ENCODE measurements at places on chromosomes 2 and 18. TPM values are rescaled to one million over a fixed set of nuclear protein-coding genes. Genes with fewer than 3 reads are reported as not detected.

Gene TCF7L1
- total RNA-seq = 21.1 TPM

Gene POTEJ
- total RNA-seq = not detected

Gene SERPINB3
- not detected for total RNA-seq

Gene ALLC
- total RNA-seq = not detected

Gene GAREM2
- total RNA-seq = 1.9 TPM

Gene CRYGD
- total RNA-seq = not detected

Gene MC4R
- total RNA-seq = not detected

DNA sequence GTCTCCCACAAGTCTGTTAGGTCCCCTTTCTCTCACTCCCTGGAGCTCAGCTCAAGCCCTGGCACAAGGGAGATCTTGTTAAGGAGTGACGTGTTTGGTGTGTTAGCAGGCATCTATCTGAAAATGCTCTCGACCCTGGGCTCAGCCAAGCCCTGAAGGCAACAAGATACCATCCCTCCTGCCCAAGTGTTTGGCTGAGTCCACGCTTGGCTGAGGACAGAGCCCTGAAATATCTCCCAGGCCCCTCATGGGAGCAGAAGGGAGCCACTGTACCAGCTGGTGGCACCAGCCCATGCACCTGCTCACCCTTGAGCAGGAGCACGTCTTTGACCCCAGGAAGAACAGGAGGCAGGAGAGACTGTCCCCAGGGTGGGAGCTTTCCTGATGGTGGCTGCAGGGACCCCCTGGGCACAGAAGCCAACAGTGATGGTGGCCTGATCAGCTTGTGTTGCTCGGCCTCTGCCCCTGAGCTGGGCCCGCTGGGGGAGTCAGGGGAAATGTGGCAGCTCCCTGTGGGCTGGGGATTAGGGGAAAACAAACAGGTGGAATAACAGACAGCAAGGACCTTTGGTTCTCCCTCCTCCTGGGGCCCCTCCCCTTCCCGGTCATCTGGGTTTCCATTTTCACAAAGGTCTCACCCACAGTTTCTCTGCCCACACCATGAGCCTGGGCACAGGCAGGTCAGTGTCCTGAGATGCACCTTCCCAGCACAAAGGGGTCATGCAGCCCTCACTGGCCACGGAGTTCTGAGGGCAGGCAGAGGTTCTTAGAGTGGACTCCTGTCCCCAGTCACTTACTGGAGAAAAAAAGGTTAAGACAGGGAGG is 91.6 kb downstream of the RHOB start:
- no peaks in the 10 kb centered on the region for H3K4me1 ChIP-seq
- no peak for DNase-seq
- H3K4me3 ChIP-seq = no peak overlapping the region
- H3K36me3 ChIP-seq = no peaks in the 10 kb centered on the region
- H3K27ac ChIP-seq = no peak overlapping the region

GRCh38 chr2:180268006-180268405 is 260.9 kb upstream of the CWC22 start:
- H3K4me1 ChIP-seq = no peaks in the 10 kb centered on the region
- no peaks in the 10 kb centered on the region for H3K36me3 ChIP-seq
- no peak overlapping the region for H3K4me3 ChIP-seq
- DNase-seq = no peak
- no peak overlapping the region for H3K27ac ChIP-seq
- no peaks in the 10 kb centered on the region for H3K27me3 ChIP-seq

GRCh38 chr2:10824191-10824590 is 11.6 kb upstream of the PDIA6 start:
- no peaks in the 10 kb centered on the region for H3K4me1 ChIP-seq
- no peak overlapping the region for H3K27ac ChIP-seq
- no peaks in the 10 kb centered on the region for H3K36me3 ChIP-seq
- DNase-seq = no peak
- H3K27me3 ChIP-seq = peaks cover under 1% of the 10 kb centered on the region

DNA sequence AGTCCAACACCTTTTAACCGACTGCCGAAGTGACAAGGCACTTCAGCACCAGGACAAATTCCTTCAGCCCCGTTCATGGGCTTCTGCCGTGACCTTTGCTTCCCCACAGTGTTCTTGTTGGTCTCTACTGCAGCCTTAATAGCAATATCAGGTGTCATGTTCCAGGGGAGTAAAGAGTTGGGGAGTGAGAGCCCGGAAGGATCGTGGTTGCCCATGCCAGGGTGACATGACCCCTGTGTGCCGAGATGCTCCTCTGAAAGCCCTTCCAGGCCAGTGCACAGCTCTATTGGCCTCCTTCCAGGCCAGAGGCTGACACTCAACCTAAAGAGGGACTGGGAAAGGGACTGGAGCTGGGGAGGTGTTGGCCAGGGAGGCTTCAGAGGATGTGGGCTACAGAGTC is 279.2 kb downstream of the CYRIA start:
- no peak overlapping the region for H3K4me3 ChIP-seq
- no peak for DNase-seq
- H3K4me1 ChIP-seq = no peaks in the 10 kb centered on the region
- no peaks in the 10 kb centered on the region for H3K36me3 ChIP-seq
- H3K27ac ChIP-seq = no peak overlapping the region

DNA sequence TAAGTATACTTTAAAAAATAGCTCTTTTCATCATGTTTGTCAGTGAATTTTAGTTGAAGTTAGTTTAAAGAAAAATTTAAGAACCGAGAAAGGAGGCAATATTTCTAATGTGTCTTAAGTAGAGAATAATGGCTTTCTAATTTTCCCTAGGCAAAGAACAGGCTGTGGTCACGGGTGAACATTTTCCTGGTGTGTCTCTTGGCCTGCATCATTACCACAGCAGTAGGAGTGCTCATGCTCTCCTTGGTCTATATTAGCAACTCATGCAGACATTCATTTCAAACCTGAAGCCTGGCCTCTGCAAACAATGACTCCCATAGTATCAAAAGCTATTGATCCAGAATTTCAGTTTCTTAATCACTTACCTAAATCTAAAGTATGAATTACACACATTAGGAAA is 57.4 kb downstream of the C18orf54 start:
- no peaks in the 10 kb centered on the region for H3K36me3 ChIP-seq
- DNase-seq = no peak
- H3K4me3 ChIP-seq = no peak overlapping the region
- no peak overlapping the region for H3K27ac ChIP-seq

GRCh38 chr18:31819106-31819924 is 58.6 kb upstream of the SLC25A52 start:
- H3K27me3 ChIP-seq = no peaks in the 10 kb centered on the region
- no peaks in the 10 kb centered on the region for H3K4me1 ChIP-seq
- no peaks in the 10 kb centered on the region for H3K36me3 ChIP-seq
- DNase-seq = no peak
- H3K27ac ChIP-seq = no peak overlapping the region
- no peak overlapping the region for H3K4me3 ChIP-seq

GRCh38 chr2:60500861-60501260 is 52.6 kb downstream of the BCL11A start:
- no peaks in the 10 kb centered on the region for H3K4me1 ChIP-seq
- H3K36me3 ChIP-seq = no peaks in the 10 kb centered on the region
- no peak for DNase-seq

- peak; percentile 53 for DNase-seq
- H3K27me3 ChIP-seq = peaks cover 17% of the 10 kb centered on the region
- H3K36me3 ChIP-seq = no peaks in the 10 kb centered on the region
- no peak overlapping the region for H3K4me3 ChIP-seq
These were observed 150.9 kb downstream of the RTP5 start for GRCh38 chr2:242020196-242021004.

DNA sequence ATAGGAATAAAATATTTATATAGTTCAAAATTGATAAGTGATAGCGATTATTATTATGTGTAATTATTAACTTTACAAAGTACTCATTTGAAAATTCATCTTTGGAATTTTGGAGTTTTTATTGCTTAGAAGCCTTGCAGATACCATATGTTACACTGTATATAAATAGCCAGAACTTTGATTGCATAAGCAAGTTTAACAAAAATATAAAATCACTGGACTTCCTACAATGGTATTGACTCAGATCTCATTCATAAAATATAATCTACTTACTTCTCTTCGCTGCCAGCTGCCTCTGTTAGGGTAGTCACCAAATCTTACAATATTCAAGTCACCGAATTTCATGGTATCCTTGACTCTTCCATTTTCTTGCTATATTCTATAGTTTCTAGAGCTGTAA is 22.5 kb downstream of the KLHL14 start:
- no peak overlapping the region for H3K27ac ChIP-seq
- no peak overlapping the region for H3K4me3 ChIP-seq
- no peak for DNase-seq

- H3K27ac ChIP-seq = no peak within 1 kb of the TSS
- no peaks in the 10 kb centered on the region for H3K36me3 ChIP-seq
- peaks cover 4% of the 10 kb centered on the region for H3K4me1 ChIP-seq
- peaks cover 21% of the 10 kb centered on the region for H3K27me3 ChIP-seq
- peak; percentile 72 for DNase-seq
These were observed at the start of gene EDAR for GRCh38 chr2:108988796-108989713. Gene EDAR (minus strand): TSS chr2:108989220. CDS start chr2:108931014, 58,206 bp downstream.

DNA sequence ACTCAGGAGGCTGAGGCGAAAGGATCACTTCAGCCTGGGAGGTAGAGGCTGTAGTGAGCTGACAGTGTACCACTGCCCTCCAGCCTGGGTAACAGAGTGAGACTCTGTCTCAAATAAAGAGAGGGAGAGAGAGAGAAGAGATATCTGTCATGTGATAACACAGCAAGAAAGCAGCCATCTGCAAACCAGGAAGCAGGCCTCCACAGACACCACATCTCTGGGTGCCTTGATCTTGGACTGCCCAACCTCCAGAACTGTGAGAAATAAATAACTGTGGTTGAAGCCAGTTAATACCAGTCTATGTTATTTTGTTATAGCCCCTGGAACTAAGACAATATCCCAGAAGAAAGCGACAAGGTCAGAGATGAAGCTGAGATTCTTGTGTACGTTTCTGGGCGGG is 2.6 kb upstream of the CCDC68 start:
- no peak for DNase-seq
- no peak overlapping the region for H3K4me3 ChIP-seq
- no peak overlapping the region for H3K27ac ChIP-seq
- no peaks in the 10 kb centered on the region for H3K36me3 ChIP-seq
- H3K27me3 ChIP-seq = no peaks in the 10 kb centered on the region

DNA sequence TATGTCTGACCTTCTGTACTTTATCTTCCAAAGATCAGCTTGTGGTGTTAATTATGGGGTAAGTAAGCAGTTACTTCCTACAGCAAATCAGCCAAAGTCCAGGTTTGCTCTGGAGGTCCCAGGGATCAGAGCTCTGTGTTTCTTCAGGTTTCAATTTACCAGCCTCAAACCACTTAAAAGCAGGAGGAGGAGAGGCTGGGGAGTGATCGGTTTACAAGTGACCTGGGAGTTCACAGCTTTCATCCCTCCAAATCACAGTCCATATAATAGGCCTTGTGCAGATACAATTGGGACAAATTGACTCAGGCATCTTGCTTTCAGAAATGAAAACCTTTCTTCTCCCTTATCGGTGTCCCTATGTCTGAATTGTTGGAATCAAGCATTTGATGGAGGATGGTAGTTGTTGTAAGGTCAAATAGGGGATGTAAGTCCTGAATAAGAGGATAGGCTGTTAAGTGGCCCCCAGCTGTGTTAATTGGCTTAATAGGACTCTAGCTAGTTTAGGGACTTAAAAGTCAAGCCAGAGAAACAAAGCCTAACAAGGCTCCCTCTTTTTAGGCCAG is 188.0 kb upstream of the NT5C1B start:
- no peaks in the 10 kb centered on the region for H3K4me1 ChIP-seq
- no peaks in the 10 kb centered on the region for H3K27me3 ChIP-seq
- H3K36me3 ChIP-seq = no peaks in the 10 kb centered on the region
- no peak for DNase-seq
- H3K4me3 ChIP-seq = no peak overlapping the region

DNA sequence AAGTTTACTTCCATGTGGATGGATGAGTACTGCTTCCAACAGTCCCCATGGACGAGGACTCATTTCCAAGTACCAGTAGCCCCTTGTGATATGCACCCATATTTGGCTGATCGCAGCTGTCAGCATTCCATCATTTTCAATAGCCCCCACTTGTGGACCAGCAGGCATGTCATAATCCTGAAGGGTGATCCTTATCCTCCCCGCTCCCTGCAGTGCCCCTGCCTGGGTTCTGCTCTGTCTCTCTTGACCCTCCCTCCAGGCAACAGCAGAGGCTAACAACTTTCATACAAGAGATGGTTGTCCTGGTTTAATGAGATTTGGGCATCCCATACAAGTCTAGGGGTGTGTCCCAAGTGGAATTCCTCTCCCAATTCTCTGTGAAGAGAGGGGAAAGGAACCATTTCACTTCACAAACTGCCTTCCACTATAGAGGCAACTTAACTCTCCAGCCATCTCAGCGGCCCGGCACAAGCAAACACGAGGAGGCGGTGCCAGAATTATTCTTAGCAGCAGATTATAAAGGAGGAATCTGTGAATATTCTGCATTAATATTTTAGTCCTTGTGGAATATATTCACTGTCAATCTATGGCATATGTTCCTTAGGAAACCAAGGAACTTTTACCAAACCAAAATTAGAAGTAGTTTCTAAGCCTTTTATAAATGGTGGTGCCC is 110.7 kb downstream of the RTN4 start:
- H3K27me3 ChIP-seq = no peaks in the 10 kb centered on the region
- H3K27ac ChIP-seq = no peak overlapping the region
- H3K4me3 ChIP-seq = no peak overlapping the region
- no peaks in the 10 kb centered on the region for H3K4me1 ChIP-seq

DNA sequence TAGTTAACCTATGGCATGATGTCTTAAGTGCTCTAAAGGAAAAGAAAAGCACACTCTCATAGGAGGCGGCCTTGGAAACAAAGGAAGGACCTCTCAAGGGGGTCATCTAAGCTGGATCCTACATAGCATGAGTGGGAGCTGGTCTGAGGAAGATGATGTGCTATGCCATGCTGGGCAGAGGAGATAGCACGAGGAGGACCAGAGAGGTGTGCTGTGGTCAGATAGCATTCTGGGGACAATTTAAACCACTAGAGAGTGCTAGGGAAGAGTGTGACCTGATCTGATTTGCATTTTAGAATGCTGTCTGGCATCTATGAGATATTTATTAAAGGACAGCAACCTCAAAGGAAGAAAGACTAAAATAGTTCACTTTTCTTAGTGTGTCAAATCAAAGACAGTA is 910.1 kb upstream of the CELF4 start:
- no peak overlapping the region for H3K4me3 ChIP-seq
- no peaks in the 10 kb centered on the region for H3K4me1 ChIP-seq
- H3K27ac ChIP-seq = no peak overlapping the region
- no peaks in the 10 kb centered on the region for H3K27me3 ChIP-seq

Measured in upper lobe of right lung (tissue), 1 donor.